ENCODE measurements at places on chromosomes 1 and 21.

- DNase-seq = no peak
These were observed 94.1 kb upstream of the HIVEP3 start for GRCh38 chr1:42012852-42013251.

DNA sequence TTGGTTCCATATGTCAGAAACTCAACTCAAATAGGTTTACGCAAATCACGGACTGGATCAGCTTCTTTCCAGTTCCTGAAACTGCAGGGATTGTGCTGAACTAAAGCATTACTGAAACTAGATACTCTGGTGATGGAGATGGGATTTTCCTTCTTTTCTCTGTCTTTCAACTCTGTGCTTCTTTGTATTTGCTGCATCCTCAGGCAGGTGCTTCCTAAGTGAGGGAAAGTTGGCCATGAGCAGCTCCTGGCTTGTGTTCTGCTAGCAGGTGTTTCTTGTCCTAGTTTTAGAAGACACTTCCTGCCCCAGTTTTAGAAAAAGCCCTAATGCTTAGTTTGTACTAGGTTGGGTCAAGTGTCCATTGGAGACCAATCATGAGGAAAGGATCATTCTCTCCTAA, 86.7 kb upstream of the USP24 start:
- DNase-seq = no peak

DNA sequence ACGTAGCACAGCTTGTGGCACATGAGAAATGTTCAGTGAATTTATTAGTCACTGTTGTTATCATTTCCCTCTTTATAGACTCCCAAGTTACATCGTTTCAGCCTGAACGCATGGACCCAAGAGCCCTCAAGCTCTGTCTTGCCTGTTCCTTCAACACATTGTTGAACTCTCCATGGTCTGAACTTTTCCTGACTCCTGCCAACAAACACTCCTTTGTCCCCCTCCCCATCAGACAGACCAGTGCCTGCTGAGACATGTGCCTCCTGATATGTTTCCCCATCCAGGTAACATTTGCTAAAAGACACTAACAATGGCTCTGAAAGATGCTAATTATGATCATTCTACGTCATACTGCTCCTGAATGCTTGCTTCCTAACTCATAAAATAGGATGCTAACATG, 108.7 kb upstream of the NFIA start:
- no peak for DNase-seq

GRCh38 chr1:98693385-98693784, 31.9 kb downstream of the SNX7 start:
- no peak for DNase-seq

GRCh38 chr1:245058882-245059281, 95.9 kb upstream of the KIF26B start:
- DNase-seq = no peak

DNA sequence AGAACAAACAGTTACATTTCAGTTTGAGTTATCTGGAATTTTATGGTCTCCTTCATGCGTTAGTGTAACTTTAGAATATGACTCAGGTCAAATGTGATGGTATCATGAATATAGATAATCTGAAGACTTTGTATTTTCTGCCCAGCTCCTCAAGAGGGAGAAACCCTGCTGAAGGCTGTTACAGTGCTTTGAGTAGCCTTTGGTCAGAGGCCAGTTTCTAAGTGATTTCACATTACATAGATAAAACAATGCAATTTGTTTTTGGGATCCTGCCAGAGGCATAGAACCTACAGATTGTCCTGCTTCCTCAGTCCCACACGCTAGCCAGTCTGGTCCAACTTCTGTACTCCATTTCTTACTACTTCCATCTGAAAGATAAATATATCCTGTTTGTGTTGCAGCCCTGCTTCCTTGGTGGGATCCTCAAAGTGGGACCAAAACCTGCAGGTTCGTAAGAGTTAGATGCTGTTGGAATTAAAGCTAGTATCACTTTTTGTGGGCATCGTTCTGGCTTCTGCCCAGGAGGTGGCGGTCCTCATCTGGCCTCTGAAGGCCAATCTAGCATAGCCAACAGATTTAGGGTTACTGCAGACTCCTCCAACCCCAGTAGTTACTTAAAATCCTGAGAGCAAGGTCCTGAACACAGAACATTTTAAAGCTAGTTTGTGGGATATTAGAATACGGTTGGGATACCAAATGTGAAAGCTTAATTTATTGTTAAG, 645.8 kb upstream of the USP24 start:
- no peak for DNase-seq

DNA sequence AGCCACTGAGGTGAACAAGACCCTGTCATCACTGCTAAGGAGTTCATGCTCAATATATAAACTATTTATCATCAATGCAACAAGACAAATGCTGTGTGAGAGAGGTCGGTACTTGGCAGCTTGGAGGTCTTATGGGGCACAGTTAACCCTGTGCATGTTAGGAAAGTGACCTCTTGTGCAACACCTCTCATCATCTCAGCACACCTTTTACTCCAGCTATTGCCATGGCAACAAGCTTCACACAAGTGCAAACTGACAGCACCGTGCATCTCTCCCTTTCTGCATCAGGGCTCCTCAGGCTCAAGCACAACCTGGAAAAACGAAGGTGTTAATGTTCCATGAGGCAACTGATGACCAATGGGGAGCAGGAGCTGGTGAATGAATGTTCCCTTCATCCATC, 14.7 kb upstream of the MYSM1 start:
- DNase-seq = no peak

DNA sequence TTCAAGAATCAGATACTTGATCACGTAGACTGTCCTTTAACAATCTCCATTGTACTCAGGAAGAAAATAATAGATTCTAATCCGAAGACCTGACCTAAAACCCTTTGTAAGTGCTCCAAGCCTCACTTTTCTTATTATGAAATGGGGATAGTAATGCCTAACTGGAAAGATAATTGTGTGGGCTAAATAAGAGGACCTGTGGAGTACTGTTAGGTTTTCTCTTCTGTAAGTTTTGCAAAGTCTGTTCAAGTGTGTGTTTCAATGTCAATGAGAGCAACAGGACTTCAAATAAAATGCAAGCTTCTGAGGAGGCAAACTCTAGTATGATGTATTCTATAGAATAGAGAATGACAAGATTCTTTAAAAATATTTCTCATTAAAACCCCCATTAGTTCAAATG, 348.6 kb downstream of the USP25 start:
- no peak for DNase-seq

DNA sequence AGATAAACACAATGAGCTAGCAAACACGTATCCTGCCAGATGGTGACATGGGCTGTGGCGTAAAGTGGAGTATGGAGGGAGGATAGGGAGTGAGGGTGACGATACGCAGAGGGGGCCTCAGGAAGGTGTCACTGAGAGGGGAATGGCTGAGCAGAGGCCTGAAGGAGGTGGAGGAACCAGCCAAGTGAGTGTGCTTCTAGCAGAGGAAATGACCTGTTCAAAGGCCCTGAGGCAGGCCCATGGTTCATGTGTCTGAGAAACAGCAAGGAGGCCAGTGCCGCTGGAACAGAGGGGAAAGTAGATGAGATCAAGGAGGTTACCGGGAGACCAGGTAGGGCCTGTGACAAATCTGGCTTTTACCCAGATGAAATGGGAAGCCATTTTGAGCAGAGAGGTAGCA, 36.0 kb downstream of the TAS1R2 start:
- DNase-seq = no peak

All from activated CD4-positive, alpha-beta T cell treated with anti-CD3 and anti-CD28 coated beads, Interleukin-2, amount 50 U/mL, for 16 hours (primary cell).